ENCODE measurements at places on chromosomes 1 and 21.

- no peak for DNase-seq
Observed at GRCh38 chr1:116759636-116760035, 5.4 kb downstream of the CD2 start.

- no peak for DNase-seq
Observed at GRCh38 chr1:168466714-168467131, 77.1 kb downstream of the XCL2 start.

DNA sequence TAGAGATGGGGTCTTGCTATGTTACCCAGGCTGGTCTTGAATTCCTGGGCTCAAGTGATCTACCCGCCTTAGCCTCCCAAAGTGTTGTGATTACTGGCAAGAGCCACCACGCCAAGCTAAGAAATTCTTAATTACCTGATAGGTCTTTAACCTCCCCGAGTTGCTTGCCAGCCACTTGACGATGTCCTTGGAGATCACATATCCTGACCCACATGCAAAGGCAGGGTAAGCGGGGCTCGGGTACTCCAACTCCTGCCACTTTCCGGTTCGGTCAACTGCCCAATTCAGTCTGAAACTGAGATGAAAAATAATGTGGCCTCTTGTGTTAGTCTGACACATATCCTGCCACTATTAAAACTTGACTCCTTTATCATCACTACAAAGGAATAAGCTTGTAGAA, 50.2 kb downstream of the B3GALNT2 start:
- no peak for DNase-seq

GRCh38 chr1:111615870-111616715, 3.5 kb upstream of the RAP1A start:
- no peak for DNase-seq

GRCh38 chr1:44924835-44925464, 61.4 kb downstream of the EIF2B3 start:
- DNase-seq: no peak

GRCh38 chr1:231638647-231639046, 12.1 kb downstream of the DISC1 start:
- DNase-seq: no peak

GRCh38 chr1:195773931-195774330, 834.3 kb downstream of the KCNT2 start:
- DNase-seq: no peak

DNA sequence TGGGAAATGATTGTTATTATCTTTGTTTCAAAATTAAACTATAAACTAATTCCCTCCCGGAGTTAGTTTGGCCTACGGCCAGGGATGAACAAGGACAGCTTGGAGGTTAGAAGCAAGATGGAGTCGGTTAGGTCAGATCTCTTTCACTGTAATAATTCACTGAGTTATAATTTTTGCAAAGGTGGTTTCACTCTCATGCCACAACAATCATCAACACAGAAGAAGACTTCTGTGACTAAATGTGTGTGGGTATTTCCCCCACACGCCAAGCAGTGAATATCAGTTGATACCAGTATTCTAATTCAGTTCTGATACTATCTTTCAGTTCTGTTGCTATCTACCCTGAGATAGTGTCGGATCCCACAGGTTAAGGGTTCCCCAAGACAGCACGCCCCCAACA, 215.1 kb downstream of the S1PR1 start:
- DNase-seq: no peak

DNA sequence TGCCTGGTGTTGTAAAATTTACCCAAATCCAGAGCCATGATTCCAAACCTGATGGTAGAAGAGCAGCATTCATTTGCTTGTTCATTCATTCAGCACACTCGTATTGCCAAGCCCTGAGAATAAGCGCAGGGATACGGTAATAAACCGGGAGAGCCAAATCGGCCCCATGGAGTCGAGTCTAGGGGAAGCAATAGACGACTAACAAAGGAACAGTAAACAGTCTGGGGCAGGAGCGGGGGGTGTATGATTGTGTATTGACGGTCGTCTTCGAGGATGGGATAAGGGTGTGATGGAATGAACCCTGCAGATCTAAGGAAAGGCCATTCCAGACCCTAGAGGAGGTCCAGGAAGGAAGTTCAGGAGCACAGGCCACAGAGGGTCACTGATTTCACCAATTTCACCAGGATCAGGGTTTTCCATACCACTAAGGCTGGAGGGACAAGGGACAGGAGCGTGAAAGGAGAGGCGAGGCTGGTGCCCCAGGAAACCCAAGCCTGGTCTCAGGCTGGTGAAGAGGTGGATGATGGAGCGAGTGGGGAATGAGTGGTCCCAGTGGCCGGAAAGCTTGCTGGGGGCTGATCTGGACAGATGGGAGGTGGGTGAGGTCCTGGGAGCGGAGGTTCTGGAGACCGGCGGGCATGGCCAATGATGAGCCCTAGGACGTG, 61.1 kb upstream of the PDE9A start:
- DNase-seq: no peak

DNA sequence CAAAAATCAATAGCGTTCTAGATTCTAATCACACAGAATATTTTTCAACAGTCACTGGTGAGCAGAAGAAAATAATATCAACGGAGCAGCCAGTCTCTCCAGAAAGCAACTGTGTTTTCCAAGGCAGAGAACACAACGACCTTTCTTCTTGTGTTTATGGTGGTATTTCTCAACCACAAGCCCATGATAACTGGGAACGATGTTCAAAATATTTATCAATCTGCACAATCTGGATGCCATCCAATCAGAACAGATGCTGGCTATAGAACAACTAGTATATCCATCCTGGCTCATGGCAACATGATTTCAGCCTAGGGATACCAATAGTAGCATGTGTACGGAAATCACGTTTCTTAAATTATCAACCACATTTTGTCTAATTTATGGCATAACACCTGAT, 162.7 kb upstream of the RUNX1 start:
- DNase-seq: no peak

DNA sequence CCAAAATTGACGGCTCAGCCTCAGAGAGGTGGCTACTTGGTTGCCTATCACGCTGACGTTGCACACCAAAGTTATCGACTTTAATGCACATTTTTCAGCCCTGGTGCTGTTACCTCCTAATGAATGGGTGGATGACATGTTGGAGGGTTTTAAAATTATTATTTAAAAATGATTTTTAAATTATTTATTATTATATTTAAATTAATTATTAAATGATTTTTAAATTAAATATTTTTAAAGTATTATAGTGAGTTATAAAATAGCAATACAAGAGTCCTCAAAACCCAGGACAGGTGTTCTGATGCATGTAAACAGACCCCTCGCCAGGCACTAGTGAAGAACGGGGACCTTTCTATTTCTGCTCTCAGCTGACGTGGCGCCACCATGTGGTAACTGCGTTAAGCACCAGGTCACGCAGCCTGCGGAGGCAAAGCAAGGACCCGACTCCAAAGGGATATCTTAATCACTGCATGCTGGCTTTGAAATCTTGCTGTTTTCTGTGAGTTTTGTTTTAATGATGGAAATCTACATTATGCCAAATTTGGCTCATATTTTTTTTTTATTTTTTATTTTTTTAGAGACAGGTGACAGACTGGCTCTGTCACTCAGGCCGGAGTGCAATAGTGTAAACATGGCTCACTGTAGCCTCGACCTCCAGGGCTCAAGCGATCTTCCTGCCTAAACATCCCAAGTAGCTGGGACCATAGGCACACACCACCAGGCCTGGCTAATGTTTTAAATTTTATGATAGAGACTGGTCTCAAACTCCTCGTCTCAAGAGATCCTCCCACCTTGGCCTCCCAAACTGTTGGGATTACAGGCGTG, 22.6 kb downstream of the CASP9 start:
- DNase-seq: no peak

DNA sequence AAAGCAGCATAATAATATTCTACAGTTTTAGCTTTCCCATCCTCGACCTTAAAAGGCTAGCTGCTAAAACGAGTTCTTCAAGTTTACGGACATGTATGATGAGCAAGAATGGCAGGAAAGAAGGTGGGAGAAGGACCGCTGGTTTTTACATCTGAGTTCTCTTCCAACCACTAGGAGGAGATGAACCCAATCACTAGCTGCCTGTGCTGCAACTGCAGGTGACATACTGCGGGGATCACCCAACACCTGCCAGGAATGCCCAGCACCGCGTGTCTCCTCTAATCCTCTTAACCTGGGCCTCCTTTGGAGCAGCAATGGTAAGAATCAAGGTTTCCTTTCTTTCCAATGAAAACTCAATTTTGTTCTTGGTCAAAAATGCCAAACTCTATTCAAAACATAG, 23.5 kb downstream of the TOR3A start:
- DNase-seq: no peak

DNA sequence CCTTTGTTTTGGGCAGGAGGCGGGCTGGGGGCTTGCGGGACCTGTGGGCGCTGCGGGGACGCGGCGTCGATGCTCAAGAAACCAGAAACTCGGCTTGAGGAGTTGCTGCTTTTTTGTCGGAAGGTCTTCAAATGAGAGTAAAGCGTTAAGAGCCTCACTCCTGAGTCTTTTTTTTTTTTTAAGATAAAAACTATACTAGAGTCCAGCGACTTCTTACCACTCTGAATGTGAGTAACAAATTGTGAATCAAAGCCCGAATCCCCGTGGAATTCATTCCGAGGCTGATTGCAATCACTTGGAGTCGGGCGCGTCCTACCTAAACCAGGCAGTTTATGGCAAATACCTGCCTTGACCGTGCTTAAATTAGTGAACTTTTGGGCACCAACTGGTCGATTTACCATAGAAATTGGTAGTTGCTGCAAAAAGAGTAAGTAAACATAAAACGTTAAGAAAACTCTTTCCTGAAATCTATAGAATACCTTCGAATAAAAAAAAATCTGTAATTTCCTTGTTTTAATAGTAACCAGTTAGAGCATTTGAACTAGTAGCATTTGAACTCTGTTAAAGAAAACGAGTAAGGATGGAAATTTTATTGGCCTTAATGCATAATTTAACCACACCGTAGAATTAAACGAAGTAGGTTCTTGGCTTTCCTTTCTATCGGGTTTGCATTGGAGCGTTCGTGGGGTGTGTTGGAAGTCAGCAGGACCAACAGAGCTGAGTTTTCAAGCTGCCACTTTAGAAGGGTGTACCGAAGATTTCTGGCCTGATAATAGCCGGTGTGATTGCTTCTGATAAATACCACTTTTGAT, 769 bp downstream of the GPSM2 start:
- DNase-seq: peak; percentile 17

GRCh38 chr21:32768530-32768929, 3.0 kb downstream of the PAXBP1 start:
- DNase-seq: no peak

GRCh38 chr1:212597487-212597886, 11.1 kb upstream of the ATF3 start:
- DNase-seq: no peak

DNA sequence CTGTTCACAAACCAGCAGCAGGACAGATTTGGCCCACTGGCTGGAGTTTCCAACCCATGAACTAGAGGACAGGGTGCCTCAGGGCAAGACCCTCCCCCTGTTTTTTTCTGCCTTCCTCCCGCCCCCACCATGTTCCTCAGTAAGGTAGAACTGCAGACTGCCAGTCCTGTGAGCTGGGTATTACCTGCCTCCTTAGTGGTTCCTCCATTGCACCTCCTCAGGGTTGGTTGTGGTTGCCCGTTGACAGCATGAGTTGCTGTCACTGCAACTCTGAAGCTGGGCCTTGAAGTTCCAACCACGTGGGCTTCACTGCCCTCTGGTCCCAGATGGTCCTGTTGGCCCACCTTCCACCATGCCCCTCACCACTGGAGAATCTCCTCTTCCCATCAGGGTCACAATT, 28.8 kb downstream of the TENT5C start:
- no peak for DNase-seq

- no peak for DNase-seq
Observed at GRCh38 chr1:41780916-41781315, 137.8 kb downstream of the HIVEP3 start.

DNA sequence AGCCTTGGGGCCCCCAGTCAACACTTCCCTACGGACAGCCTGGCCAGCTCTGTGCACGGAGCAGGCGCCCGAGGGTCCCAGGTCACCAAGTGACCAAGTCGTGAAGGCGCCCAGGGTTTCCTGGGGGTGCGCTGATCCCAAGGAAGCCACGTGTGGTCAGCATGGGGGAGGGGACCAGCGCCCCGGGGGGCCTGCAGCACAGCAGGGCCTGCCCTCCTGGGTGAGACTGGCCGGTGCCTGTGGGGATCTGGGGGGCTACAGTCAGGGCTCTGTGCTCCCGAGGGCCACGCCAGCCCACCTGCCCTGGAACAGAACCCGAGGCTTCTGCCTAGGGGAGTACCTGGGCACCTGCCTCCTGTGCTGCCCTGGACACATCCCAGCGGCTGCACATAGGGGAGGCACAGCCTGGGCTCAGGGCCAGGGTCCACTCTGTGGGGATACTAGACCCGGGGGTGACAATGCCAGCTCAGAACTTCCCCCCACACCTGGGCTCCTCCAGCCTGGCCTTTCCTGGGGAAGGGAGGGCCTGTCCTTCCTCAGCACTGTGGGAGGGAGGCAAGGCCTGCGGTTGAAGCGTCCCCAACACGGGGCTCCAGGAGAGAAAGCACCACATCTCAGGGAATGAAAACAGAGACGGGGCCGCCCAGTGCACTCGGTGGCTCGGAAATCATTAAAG, 6.2 kb upstream of the POFUT2 start:
- no peak for DNase-seq

DNA sequence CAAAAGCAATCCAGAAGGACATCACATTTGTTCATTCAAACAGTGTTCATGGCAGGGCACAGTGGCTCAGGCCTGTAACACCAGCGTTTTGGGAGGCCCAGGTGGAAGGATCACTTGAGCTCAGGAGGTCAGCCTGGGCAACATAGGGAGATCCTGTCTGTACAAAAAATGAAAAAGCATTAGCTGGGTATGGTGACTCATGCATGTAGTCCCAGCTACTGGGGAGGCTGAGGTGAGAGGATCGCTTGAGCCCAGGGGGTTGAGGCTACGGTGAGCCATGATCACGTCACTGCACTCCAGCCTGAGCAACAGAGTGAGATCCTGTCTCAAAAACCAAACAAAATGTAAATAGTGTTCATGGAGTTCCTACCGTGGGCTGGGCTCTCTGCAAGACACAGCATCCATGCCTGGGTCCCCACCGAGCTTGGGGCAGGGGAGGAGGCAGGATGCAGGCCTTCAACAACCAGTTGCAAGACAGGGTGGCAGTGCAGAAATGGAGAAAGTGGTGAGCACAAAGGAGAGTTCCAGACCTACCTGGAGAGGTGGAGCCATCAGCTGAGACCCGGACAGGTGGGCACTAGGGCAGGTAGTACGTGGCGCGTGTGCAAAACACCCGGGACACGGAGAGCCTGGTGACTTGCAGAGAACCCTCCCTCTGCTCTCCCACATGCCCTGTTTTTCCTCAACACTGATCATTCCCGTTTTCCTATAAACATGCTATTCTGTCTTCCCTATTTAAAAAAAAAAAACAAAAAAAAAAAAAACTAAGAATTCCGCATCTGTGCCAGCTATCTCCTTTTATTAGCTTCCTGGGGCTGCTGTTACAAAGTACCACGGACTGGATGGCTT, 138.9 kb downstream of the TOMM20 start:
- no peak for DNase-seq

DNA sequence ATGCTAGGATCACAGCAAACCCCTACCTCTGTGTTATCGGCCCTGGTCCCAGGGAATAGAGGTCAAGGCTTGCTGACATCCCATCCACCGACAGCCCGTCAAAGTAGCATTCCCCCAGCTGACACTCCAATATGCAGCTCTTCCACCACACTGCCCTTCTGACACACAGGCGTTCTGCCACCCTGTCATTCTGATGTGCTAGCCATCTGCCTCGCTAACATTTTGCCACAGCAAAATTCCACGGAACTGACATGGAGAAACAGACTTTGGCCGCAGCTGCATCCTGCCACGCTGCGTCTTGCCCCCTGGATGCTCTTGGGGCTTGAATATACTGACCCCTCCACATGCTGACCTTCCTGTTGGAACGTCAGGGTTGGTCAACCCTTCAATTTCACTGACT, 163.2 kb upstream of the CSF3R start:
- DNase-seq: no peak
